Kidney (tissue), 22 donors: ENCODE measurements at places on chromosomes 3 and 15. TPM values are rescaled to one million over a fixed set of nuclear protein-coding genes. Genes with fewer than 3 reads are reported as not detected.

GRCh38 chr3:156304406-156304805 is 184.0 kb downstream of the KCNAB1 start:
- DNase-seq: no peak

DNA sequence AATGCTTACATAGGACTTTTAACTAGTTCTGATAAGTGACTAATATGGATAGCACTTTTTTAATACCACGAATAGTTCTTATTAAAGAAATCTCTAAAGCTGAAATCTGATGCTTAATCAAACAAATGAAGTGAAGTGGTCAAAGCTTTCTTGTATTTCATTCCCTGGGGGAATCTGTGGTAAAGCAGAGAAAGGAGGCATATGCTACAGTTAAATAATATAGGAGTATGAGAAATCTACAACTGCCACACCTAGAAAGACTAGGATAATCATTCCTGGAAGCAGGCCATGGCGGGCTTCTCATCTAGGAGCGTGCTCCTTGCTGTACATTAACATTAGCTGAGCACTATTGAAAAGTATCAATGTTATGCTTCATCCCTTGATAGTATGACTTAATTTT is 835.7 kb downstream of the OTOL1 start:
- no peak for DNase-seq

Gene ZIC1
- polyA plus RNA-seq: not detected

DNA sequence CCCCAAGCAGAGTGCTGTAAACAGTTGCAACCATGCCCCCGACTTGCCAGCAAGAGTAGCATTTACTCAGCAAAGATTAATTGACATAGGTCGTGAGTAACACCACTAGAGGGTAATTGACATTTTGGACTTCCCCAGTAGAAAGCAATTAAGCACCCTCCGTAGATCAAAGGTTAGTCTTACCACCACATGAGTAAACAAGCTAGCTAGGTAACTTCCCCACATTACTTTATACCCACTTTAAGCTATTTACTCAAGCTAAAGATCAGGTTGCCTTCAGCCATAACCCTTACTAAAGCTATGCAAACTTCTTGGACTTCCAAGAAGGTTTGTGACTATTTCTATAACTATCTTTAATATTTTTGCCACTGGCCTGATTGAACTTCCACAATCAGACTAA is 1072.7 kb downstream of the OTOL1 start:
- DNase-seq: no peak

Gene SH2D7
- not detected for polyA plus RNA-seq

Gene GOLGA6D
- polyA plus RNA-seq: not detected

DNA sequence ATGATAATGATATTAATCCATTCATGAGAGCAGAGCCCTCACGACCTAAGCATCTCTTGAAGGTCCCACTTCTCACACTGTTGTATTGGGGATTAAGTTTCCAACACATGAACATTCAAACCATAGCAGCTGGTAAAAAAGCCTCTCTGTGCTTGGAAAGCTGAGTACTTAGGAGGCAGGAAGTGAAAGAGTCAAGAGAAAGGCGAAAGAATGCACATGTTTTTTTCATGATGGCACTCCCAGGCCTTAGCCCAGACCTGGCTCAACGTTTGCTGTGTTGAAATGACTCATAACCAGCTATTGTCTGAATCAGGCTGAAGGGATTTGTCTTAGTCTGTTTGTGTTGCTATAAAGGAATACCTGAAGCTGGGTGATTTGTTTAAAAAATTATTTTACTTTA is 84.4 kb upstream of the RGMA start:
- DNase-seq: no peak

Gene MLH1
- polyA plus RNA-seq: 22.9 TPM

DNA sequence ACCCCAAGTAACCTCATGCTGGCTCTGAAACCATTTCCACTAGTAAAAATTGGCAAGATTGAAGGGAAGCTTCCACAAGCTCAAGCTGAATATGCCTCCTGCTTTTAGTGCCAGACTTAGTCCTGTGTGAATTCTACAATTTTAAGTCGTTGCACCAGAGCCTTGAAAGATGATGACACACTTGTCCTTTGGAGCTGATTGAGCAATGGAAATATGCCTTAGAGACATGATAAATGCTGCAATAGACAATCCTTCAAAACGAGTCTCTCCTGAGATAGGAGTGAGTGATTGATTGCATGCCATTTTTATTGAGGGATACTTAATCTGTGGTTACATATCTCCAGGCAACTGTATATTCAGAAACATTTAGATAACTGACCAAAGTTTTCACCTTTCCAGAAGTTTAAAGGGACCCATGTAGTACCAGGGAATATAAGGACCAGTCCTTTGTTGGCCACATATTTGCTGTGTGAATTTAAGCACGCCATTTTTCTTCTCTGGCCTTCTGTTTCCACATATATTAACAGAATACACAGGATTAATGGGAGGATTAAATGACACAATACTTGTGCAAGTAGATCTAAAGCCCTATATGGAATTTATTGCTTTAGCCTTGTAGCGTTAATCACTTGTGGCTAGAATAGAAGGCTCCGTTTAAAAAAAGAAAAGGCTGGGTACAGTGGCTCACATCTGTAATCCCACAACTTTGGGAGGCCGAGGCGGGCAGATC is 65.1 kb downstream of the PPARG start:
- DNase-seq: no peak

DNA sequence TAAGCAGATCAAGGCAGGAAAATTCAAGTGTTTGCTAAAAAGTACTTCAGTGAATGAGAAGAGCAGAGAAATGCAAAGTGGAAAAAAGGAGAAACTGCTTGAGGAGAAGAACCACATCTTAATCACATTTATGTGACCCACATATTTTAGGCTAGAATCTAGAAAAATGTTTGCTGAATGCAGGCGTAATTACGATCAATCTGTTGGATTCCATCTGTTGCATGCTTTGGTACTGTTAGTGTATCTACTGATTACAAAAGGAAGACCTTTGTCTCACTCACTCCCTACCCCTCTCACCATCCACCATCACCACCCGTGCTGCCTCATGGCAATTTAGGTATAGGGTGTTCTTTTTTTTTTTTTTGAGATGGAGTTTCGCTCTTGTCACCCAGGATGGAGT is 9.7 kb upstream of the TBL1XR1 start:
- DNase-seq: no peak

Gene HTR3E
- not detected for polyA plus RNA-seq

Gene FAM174B
- polyA plus RNA-seq: 9.8 TPM

Gene SLC12A1
- polyA plus RNA-seq: 370 TPM

DNA sequence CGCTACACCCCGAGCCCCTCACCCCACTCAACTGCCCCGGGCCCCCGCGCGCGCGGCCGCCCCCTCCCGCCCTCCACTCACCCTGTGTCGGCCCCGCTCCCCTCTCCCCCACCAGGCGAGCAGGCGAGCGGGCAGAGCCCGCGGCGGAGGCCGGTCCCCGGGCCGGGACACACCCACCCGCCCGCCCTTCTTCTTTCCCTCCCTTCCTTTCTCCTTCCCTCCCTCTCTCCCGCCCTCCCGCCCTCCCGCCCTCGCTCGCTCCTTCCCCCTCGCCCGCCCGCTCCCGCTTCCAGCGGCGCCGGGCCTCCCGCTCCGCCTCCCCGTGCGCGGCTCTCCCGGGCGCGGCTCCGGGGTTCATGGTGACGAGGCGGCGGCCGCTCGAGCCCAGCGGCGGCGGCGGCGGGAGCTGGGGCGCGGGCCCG is at the start of gene CTDSPL:
Gene CTDSPL (plus strand): TSS at position 261 of the 422 bp plus-strand sequence. CDS start 320 bp downstream, outside the sequence.
- DNase-seq: peak; percentile 78

DNA sequence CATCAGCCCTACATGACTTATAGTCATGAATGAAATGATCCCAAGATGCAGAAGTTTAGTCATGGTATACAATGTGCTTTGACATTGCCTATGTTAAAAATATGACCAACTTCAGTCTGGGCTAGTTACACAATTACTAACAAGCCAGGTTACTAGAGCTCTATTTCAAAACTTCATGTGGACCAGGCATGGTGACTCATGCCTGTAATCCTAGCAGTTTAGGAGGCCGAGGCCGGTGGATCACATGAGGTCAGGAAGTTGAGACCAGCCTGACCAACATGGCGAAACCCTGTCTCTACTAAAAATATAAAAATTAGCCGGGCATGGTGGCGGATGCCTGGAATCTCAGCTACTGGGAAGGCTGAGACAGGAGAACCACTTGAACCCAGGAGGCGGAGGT is 613.0 kb downstream of the CADM2 start:
- DNase-seq: no peak

- DNase-seq: no peak
These were observed 32.7 kb downstream of the ZNF385D start for GRCh38 chr3:21718161-21718765.

GRCh38 chr3:186502966-186503712 is 41.0 kb downstream of the CRYGS start:
- no peak for DNase-seq

Gene EPHA6
- polyA plus RNA-seq: not detected

GRCh38 chr3:177201700-177202397 is 4.6 kb upstream of the TBL1XR1 start:
- no peak for DNase-seq

Gene ONECUT1
- not detected for polyA plus RNA-seq

- no peak for DNase-seq
These were observed 4.3 kb upstream of the RAD18 start for GRCh38 chr3:8967553-8967952.

DNA sequence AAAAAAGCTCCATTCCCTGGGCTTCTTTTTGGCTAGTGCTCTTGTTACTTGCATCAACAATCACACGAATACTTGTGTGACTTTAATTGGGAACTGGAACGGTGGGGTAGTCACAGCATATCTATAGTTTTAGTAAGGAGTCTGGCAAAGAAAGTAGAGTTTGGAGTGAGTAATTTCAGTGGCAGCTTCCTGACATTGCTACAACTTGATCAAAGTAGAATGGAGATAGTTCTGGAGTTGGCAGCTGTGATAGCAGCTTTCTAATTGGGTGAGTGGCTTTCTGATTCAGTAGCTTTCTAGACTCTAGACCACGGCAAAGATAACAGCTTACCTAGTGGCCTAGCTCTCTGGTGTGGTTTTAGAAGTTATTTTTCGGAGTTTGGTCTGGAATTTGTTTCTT is 475.0 kb downstream of the TUSC7 start:
- DNase-seq: no peak

GRCh38 chr3:49937090-49937489 is 2.9 kb upstream of the RBM6 start:
- peak; percentile 17 for DNase-seq
